ENCODE measurements at places on chromosomes 3 and 15.

GRCh38 chr3:55218577-55218976 is 268.5 kb downstream of the WNT5A start:
- DNase-seq: no peak

DNA sequence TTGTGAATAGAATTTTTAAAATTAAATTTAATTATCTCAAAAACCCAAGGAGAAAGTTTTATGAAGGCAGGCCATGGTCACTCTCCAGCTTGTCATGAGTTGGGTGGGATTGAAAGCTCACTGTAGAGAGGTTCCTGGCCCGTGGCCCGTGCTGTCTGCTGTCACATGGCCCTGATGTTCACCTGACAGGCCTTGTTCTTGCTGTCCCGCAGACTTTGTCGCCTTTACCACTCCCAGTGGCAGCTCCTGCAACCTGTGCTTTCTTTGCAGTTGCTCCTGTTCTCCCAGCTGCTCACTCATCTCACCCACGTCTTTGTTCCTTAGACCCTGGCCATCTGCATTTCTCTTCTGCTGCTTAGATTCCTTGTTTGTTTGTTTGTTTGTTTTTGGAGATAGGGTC is 35.6 kb downstream of the DHX30 start:
- DNase-seq: no peak

DNA sequence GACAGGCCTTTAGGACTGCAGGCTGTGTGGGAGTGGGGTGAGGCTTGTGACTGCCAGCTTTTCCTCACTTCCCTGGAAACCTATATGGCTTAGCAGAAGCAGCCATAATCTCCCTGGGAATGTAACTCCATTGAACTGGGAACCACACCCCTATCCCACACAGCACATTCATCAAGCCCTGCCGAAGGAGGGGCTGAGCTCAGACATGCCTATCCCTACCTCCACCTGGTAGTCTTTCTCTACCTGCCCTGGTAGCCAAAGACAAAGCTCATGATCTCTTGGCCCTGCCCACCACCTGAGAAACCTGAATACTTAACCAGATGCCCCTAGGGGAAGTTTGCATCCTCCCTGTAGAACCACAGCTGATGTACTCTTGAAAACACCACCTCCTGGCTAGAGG is 219.8 kb downstream of the UNC13C start:
- DNase-seq: no peak

DNA sequence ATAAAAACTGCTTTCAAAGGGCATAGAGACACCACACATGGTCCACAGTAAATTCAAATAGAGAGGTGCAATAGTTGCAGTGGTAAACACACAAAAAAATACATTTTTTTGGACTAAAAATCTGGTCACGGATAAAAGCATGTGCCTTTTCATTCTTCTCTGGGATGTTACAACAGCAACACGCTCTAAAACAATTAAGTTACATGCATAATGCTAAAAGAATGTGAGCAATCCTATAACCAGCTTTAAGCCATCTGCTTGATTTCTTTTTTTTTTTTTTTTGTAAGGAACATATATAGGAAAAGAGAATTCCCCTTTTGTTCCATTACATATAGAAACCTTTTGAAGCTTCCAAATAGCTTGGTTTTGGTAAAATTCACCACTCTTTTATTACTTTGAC is 20.0 kb downstream of the WNT5A start:
- no peak for DNase-seq

GRCh38 chr3:146449076-146449475 is 20.3 kb downstream of the PLSCR2 start:
- DNase-seq: no peak

DNA sequence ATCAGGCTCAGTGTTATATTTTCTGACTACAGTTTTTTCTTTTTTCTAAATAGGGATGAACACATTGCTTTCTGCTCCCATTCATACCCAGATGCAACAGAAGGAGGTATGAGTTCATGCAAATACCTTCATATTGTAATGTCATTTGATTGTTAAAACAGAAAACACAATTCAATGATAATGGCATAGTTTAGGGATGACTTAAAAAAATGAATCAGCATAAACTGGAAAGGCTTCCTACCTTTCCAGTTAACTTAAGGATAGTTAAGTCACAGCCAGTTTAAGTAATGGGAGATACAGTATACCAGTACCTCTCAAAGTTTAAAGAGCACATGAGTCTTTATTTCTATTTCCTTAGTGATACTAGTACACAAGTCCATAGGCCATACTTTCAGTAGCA is 24.9 kb downstream of the KNL1 start:
- DNase-seq: no peak

DNA sequence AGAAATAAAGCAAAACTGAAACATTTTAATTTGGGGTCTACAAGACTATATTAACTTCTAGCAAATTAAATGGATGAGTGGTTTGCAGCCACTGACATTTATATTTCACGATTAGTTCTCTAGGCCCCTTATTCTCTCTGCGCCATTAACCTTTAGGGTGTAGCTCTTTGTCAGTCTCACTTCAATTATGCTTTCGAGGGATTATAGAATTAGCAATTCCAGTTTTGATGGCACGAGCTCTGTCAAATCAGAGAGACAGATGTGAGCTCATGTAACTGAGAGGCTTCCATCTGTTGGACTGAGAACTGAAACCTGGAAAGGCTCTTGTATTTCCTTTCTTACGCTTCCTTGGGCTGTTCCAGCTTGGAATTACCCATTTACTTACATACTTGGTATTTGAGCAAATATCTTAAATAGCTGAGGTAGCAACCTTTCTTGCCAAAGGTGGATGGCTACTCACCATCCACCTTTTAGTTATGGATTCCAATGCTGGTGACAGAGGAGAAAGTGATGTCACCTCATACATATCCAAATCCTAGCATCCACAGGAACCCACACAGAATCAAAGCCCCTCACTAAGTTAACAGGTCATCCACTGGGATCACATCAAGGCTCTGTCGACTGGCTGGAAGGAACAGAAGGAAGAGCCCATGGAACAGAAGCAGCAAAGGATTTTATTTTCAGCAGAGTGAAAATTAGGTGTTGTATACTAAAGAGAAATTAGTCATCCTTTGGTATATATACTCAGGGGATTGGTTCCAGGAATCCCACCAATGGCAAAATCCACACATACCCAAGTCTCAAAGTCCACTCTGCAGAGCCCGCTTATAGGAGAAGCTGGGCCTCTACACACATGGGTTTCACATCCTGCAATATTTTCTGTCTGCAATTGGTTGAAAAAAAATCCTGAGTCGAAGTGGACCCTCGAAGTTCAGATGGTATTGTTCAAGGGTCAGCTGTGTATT is 20.8 kb downstream of the VGLL4 start:
- DNase-seq: no peak

DNA sequence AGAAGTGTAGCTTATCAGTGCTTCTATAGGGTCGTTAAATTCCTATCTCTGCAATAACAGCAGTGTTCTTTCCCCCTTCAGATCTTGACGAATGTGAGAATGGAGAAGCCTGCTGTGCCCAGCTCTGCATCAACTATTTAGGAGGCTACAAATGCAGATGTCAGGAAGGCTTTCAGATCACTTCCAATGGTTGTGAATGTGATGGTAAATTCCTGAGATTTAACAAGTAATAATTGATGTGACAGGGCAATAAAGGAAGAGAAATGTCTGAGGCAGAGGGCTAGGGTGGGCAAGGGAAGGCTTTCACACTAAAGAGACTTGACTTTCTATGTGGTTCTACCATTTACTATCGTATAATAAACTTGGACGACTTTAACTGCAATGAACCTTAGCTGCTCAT is 711.7 kb upstream of the GOLIM4 start:
- no peak for DNase-seq

DNA sequence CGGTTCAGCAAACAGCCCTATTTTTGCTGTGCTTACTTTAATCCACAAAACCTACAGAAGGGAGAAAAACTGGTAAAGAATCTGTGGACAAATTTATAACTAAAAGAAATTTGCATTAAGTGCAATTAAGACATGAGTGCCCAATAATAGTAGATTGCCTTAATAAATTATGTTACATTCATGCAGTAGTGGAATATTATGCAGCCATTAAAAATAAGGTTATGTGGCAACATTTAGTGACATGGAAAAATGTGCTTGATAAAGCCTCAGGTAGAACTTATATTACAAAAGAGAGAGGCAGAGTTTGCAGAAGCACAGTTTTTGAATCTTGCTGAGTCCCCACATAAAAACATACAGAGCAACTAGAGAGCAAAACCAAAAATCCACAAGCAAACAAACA is 253.0 kb downstream of the FOXP1 start:
- no peak for DNase-seq

DNA sequence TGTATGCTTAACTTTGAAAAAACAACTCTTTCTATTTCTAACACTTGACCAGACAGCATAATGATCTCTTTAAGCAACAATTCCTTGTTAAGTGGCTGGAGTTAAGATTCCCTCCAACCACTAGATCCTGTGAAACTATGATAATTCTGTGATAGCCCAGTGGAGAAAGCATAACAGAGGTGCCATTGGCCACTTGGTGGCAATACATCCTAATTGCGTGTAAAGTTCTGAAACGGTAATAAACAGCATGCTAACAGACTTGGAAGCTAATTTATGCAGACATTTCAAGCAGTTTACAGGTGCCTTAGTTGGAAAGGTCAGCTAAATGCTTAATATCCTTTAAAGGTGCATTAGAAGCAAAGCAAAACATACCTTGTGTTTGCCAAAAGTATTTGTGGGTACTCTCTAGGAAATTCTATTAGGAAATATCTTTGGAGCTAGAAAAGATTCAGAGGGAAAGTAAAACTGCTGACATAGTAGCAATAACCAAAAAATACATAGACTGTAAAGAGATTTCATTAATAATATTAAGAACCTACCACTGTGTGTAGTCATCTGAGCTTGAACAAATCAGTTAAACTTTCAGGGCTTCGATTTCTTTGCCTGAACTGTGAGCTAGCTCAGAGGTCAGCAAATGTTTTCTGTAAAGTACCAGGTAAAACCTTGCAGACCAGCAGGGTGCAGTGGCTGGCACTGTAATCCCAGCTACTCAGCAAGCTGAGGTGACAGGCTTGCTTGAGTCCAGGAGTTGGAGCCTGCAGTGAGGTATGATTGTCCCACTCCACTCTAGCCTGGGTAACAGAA is 19.0 kb upstream of the CSTA start:
- DNase-seq: no peak

DNA sequence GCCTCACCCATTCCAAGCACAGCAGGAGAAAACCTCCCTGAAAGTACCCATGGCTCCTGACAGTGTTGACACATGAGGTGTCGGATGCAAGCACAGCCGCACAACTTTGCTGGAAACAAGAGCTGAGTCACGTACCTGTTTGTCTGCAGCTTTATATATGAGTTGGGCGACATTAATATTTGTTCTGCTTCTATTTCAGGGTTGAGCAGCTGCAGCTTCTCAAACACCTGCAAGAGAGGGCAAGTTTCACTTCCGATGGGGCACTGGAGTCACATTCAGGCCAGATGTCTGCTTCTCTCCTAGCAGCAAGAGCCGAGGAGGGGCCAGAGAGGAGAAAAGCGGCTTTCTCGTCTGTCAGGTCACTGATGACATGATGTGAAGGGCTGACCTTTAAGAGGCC is 88.0 kb downstream of the NUP210 start:
- no peak for DNase-seq

- no peak for DNase-seq
Measured at GRCh38 chr3:138913766-138914165, 33.2 kb downstream of the FOXL2 start.

- DNase-seq: no peak
Measured at GRCh38 chr3:53809267-53809666, 37.0 kb downstream of the CHDH start.

DNA sequence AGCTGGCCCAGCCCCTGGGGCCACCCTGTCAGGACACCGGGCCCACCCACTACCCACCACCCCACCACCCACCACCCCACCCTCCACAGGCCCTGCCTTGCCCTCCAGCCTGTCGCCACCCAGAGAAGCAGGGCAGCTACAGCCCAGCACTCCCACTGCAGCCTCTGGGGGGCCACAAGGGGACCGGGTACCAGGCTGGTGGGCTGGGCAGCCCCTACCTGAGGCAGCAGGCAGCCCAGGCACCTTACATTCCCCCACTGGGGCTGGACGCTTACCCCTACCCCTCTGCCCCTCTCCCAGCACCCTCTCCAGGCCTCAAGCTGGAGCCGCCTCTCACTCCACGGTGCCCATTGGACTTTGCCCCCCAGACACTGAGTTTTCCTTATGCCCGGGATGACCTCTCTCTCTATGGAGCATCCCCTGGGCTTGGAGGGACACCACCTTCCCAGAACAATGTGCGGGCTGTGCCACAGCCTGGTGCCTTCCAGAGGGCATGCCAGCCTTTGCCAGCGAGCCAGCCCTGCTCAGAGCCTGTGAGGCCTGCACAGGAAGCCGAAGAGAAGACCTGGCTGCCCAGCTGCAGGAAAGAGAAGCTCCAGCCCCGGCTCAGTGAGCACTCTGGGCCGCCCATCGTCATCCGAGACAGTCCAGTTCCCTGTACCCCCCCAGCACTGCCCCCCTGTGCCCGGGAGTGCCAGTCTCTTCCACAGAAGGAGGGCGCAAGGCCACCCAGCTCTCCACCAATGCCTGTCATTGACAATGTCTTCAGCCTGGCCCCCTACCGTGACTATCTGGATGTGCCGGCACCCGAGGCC is 5.3 kb downstream of the C15orf39 start:
- no peak for DNase-seq
